ENCODE measurements at places on chromosomes 12 and 14.
A peak's percentile ranks its signal among the peaks of the same experiment; 100 is the strongest.

GRCh38 chr12:130401703-130402102, 64.0 kb downstream of the PIWIL1 start:
- no peak for DNase-seq

- DNase-seq, result no peak
These were observed 17.8 kb upstream of the CD9 start for GRCh38 chr12:6182279-6182898.

- DNase-seq, result no peak
These were observed 53.6 kb upstream of the TRAF3 start for GRCh38 chr14:102723650-102724049.

- no peak for DNase-seq
These were observed 256.9 kb downstream of the CACNA1C start for GRCh38 chr12:2309647-2310046.

GRCh38 chr14:106877517-106877916, 1351.1 kb downstream of the TMEM121 start:
- DNase-seq, result no peak

GRCh38 chr12:26851031-26851809, 18.2 kb upstream of the ITPR2 start:
- DNase-seq, result no peak

DNA sequence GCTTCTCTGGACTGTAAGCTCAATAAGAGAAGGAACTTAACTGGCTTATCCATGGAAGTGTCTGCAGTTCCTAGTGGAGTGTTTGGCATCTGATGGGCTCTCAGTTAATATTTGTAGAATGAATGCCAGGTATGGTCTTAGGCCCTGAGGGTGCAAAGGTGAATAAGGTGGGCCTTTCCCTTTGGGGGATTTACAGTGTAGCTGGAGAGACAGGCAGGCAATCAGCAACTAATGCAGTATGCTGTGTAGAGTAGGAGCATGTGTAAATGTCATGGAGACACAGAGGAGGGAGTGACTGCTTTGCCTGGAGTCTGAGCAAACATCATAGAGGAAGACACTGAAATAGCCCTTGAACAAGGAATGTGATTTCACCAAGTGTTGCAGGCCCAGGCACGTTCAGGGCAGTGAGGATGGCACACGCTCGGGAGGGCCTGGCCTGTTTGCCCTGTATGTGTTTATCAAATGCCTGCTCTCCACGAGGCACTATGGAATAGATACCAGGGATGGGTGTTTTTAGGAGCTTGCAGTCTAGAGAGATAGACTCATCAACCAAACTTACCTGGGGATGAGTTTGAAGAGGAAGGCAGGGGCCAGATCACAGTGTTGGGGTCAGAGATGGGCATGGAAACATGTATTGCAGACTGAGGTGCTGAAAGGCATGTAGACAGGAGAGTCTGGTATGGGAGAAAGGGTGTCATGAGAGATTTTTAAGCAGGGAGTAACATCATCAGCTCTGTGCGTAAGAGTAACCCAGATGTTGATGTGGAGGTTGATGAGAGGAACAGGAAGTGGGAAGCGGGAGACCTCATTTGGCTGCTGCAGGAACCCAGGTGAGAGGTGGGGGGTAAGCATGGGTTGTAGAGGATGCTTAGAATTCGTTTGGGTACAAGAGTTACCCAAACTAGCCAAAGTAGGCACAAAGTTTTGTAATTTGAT, 54.1 kb downstream of the PLXNC1 start:
- no peak for DNase-seq

- no peak for DNase-seq
These were observed 53.0 kb downstream of the WSCD2 start for GRCh38 chr12:108182096-108182495.

DNA sequence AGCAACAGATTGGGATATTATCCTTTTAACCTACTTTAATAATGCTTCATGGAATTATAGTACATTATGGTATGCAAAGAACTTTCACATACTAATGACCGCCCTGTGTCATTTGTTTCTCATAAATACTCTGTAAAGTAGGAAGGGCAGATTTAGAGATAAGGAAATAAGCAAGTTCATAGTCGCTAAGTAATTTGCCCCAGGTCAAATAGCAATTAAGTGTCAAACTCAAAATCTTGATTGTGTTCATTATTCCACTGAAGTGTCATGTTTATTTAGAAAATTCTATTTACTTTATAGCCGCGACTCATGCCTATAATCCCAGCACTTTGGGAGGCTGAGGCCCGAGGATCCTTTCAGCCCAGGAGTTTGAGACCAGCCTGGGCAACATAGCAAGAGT, 98.7 kb upstream of the ATF1 start:
- DNase-seq, result no peak

DNA sequence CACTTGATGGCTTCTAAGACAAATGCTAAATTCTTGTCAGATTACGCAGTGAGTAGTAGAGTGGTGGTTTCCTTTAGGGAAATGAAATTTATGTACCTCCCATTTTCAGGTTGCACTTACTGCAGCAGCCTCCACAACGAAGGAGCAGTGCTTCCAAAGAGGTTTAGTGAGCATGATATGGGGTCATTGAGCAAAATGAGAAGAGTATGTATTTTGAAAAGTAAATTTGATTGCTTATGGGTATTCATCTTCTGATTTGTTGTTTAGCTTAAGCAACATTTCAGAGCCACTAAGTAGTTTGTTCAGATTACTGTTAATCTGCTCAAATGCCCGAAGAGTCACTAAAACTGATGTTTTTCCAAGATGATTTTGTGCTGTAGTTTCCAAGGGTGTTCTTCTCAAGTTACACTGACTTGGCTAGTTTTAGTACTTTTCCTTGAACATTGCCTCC, 493.6 kb downstream of the PCNX1 start:
- DNase-seq, result no peak

DNA sequence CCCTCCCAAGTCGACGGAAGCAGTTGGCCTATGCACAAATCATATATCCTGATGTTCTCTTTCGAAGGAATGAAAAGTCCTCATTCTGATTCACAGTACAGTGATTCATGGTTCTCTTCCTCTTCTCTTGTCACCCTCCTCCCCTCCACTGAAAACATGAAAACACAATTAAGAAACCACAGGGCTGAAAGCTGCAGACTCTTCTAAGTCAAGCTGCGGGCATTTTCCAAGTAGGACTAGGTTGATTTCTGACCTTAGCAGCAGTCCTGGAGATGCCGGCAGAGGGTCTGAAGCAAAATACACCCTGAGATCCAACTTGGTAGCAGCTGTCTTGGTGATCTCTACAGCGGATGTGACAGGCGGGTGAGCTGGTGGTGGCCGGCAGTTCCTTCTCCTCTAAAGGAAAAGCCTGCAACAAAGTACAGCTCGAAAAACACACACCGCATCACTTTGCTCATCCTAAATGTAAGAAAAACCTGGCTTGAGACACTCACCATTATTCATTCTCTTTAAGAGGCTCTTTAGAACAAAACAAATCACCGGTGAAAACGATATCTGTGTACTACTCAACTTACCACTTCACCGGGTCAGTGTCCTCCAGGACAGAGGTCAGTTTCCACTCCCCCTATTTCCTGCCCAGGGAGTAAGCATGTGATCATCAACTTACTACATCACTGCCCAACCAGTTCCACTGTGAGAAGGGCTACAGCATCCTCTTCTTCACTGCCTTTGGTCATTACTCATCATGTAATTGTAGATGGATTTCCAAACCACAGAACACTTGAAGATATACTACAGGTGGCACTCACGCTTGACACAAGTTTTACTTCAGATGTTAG, 6.0 kb downstream of the TMCC3 start:
- DNase-seq, result no peak

DNA sequence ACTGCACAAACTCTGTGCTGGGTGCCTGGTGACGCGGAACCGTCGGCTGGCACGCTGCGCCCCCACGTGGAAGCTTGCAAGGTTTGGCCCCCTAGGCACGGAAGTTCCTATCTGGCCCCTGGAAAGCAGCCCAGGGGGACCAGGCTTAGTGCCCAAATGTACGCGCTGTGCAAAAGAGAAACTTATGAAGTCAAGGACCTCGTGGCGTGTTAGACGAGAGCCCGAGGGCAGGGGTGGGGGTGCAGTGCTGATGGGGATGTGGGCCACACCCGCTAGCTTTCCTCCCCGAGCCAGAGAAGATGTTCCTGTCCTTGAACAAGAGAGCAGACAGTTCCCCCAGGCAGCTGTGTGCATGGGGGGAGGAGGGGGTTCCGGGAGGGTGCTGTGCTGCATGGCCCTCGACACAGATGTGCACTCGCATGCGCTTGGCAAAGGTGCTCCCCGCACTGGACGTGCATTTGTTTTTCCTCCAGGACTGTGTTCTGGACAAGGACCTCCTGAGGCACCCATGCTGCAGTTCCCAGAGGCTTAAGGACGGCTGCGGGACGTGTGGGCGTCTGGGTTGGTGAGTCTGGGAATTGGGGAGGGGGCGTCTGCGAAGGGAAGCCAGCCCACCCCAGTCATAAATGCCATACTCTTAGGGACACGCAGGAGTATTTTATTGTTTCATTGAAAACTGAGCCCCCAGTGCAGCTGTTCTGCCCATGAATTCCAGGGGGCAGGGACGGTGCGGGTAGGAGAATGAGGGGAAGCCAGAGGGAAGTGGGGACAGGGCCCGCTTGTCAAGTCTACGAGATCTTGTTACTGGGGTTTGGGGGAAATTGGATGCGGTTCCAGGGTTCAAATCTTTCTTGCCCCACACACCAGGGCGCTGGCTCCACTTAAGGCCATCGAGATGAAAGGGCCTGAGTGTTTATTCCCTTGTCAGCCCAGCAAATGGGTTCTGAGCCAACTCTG, 80.0 kb downstream of the NTF3 start:
- DNase-seq, result no peak

DNA sequence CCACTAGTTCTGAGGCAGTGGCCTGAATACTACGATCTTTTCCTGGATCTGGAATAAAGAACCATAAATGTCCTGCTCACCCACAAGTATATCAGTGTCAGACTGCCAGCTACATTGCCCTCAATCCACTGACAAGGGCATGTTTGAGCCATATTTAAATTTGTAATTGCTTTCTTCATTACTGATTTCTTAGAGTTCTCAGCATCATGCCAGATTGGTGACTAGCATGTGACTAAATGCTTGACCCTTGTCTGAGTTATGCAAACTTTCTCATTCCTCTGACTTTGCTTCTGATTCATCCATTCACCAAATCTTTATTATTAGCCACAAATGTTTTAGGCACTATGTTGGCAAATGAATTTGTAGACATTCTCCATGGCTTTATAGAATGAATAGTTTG, 143.6 kb upstream of the SLC16A7 start:
- no peak for DNase-seq

DNA sequence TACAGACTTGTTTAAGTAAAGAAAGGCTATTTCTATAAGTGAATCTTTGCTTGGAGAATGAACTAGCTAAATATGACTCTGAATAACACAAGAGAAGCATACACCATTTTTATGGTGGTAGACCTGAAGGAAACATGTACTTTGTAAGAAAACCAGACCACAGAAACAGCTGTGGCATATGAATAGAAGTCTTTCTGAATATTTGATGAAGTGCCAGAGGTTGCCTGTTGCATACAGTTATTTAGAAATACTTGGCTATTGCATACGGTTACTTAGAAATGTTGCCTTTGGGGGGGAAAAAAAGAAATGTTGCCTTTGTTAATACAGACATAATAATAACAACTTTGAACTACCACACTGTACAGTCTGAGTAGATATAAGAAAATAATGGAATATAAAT, 16.8 kb upstream of the LEMD3 start:
- DNase-seq, result no peak

DNA sequence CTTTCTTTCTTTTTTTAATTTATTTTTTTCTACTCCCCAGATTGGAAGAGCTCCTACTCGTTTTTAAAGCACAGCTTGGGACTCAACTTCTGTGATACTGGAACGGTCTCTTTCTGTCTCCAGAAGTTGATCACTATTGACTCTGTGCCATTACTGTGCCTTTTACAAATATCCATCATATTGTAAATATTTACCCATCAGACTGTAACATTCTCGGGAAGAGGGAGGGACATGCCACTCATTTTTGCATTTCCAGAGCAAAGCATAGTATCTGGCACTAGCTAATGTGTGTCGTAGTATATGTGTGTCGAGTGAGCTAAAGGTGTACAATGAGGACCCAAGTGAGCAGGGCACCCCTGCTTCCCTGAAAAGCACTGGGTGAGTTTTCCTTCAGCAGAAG, 24.0 kb upstream of the GSG1 start:
- DNase-seq, result no peak

DNA sequence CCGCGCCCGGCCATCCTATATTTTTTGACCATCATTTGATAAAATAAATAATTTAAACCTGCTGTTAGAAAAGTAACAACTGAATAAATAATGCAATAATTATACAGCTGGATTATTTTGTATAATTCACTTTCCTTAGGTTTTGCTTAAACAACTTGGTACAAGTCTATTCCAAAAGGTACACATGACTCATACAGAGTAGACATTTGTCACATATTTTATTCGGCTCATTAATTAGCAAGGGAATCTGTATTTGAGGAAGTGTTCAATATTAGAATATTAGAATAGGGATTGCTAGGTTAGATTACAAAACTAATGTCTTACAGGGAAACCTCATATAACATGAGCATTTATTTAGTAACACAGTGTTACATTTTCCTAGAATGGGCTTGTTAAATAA, 48.7 kb downstream of the ATP2A2 start:
- DNase-seq, result no peak

DNA sequence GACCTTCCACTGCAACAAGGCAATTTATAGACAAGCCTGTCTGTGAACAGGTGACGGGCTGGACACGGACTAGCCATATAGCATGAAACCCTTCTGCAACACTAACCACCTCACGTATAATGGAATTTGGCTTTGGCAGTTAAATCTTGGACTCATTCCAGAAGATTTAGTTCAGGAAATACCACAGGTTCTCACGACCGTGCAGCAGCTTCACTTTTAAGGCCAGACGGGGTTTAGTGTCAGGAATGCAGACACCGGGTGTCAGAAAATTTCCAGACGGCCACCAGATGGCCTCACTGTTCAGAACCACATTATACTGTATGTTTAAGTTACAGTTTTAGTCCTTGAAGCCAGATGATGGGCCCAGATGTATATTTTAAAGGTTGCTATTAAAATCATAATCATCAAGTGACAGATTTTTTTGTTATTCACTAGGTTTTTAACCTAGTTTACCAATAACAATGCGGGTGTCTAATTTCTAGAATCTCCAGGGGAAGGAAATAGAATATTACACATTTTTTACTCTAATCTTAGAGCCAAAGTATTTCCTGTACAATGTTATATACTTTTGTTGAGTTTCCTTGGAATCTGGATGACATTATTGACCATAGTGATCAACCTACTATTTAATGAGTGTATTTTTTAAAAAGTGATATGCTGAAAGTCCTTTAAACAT, 90.5 kb upstream of the TMPO start:
- peak; percentile 53 for DNase-seq

DNA sequence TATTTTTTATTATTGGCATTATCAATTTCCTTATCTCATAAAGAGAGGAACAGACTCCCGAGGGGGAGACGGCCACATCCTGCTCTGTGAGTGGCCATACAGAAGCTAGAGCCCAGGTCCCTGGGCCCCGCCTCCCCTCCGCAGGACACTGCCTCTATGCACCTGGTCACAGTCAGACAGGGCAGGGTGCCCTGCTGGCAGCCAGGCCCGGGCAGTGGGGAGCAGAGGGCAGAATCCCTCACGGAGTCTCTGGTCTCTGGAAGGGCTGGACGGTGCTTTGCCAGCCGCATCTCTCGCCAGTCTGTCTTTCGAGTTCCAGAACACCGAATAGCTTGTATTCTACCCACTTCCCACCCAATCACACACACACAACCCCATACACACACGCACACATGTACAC, 16.4 kb upstream of the CACNA2D4 start:
- DNase-seq, result no peak

Measured in stimulated activated CD4-positive, alpha-beta T cell treated with anti-CD3 and anti-CD28 coated beads, Interleukin-4, amount 100 ng/mL, for 24 hours (primary cell).